ENCODE measurements at places on chromosomes 13 and 19. TPM values are rescaled to one million over a fixed set of nuclear protein-coding genes. Genes with fewer than 3 reads are reported as not detected.
A peak's percentile ranks its signal among the peaks of the same experiment; 100 is the strongest.

EPS8L1 gene
- 0.97 TPM for polyA plus RNA-seq

DNA sequence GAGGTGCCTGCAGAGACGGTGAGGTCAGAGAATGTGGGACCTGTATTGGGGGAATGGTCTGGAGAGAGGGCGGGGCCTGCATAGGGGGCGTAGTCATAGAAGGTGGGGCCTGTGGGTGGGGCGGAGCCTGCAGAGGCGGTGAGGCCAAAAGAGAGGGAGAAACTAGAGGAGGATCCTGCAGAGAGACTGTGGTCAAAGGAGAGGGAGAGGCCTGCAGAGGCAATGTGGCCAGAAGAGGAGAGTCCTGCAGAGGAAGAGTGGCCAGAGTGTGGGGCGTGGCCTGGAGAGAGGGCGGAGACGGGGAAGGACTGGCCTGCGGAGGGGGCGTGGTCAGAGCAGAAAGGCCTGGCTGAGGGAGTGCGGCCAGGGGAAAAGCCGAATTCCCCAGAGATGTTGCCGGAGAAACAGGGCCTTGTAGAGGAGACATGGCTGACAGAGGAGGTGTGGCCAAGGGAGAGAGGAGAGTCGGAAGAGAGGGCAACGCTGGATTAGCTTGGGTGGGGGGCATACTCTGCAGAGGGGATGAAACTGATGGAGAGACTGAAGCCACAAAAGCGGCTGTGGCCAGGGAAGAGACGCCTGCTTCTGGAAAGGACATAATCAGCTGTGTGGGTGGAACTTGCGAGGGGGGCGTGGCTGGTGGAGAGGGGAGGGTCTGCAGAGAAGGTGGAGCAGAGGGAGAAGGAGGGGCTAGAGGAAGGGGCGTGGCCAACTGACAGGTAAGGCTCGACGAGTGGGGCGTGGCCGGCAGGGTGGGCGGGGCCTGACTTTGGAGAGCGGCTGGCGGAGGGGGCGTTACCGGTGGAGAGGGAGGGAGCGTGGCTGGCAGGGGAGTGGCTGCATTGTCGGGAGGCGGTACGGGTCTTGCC, 2.5 kb downstream of the PRR36 start:
- DNase-seq, result peak; percentile 80

NCR1 gene
- not detected for polyA plus RNA-seq

- no peak for DNase-seq
These were observed 16.1 kb upstream of the TPP2 start for GRCh38 chr13:102580552-102581169.

GRCh38 chr13:62324842-62325241, 909.2 kb upstream of the PCDH20 start:
- DNase-seq, result no peak

DNA sequence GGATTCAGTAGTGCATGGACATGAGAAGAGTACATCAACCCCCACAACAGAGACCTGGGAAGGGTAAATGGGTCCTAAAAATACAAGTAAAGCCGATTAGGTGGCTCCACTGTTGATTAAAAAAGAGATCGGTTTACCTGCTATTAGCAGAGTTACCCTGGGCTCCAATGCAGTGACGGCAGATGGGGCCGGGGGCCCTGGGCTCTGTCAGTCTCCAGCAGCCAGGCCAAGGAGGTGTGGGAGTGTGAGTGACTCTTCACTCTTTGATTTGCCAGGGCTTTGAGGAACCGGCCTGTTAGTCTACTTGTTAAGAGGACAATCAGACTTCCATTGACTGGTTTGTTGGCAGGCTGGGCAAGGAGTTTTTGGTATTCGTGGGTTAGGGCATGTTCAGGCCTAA, 1368.7 kb downstream of the UQCRFS1 start:
- no peak for DNase-seq
